ENCODE measurements at places on chromosomes 6 and 20.

GRCh38 chr6:158457616-158458278, 102.1 kb upstream of the TMEM181 start:
- DNase-seq, result peak; percentile 55

DNA sequence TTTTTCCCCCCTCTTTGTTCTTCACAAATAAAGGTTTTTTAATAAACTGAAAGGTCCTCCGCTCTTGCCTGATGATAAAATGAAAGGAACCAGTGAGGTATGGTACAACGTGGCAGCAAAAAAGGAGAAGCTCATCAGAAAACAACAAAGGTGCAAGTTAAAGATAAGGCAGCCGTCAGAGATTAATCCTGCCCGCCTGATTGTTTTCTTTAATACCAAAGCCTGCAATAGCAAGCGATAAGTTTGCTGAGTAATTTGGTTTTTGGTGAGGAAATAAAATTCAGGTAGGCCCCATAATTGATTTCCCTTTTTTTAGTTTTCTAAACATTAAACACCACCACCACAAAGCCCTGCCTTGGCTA, 177.9 kb downstream of the MBOAT1 start:
- DNase-seq, result no peak

DNA sequence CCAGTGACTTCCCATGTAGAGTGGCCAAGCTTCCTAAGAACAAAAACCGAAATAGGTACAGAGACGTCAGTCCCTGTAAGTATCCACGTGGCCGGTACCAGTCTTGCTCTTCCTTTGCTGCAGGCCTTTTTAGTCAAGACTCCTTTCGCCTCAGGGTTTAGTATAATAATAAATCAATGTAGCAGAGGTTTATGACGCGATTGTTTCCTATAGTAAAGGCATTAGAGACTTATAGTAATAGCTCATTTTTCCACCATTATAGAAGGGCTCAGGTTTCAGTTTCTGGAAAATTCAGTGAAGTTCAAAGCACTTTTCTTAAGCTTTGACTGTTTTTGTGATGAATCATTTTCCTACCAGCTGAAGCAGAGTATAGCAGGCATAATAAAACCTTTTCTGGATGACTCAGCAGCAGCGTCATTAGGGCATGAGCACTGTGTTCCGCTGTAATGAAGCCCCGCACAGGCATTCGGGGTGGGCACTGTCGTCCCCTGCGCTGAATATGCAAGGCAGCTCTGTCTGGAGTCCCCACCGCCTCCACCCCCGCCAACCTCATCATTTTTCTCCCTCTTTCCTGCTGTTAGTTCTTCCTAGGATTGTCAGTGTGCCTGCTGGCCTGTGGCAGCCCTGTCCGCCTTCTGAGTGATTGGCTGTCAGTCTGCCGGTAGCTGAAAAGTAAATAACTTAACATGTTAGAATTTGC, 51.3 kb downstream of the PTPN1 start:
- DNase-seq, result peak; percentile 98

DNA sequence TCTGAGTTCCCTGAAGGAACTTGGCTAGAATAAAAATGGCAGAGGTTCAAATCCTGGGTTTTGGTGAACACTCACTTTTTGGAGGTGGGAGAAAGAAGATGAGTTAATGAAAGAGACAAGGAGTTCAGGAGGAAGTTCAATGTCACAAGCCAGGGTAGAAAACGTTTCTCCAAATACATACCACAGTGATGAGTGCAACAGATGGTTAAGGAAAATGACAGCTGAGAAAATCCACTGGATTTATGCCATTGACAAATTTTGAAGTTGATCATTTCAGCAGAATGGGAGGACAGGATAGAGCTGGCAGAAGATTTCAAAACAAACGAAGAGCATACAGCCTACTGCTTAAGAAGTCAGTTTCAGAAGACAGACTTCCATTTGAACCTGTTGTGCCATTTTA, 122.7 kb downstream of the GFRAL start:
- no peak for DNase-seq

DNA sequence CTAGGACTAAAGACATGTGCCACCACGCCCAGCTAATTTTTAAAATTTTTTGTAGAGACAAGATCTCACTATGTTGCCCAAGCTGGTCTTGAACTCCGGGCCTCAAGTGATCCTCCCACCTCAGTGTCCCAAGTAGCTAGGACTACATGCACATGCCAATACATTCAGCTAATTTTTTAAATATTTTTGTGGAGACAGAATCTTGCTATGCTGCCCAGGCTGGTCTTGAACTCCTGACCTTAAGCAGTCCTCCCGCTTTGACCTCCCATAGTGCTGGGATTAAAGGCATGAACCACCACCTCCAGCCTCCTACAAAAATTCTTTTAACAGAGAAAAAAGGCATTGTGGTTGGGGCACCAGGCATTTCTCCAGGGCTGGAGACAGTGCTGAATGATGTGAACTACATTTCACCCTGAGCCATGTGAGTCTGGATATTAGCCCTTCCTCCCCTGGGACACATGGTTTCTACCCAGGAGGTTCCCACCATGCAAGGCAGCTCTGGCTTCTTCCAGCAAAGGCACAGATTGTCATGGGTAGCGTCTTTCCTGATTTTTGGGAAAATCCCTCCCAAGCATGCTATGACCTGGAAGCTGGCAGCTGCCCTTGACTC, 36.3 kb upstream of the CMTR1 start:
- no peak for DNase-seq

All from RWPE1 (cell line).